Uterus (tissue), 4 donors: ENCODE measurements at places on chromosomes 5 and 9.
A peak's percentile ranks its signal among the peaks of the same experiment; 100 is the strongest.

DNA sequence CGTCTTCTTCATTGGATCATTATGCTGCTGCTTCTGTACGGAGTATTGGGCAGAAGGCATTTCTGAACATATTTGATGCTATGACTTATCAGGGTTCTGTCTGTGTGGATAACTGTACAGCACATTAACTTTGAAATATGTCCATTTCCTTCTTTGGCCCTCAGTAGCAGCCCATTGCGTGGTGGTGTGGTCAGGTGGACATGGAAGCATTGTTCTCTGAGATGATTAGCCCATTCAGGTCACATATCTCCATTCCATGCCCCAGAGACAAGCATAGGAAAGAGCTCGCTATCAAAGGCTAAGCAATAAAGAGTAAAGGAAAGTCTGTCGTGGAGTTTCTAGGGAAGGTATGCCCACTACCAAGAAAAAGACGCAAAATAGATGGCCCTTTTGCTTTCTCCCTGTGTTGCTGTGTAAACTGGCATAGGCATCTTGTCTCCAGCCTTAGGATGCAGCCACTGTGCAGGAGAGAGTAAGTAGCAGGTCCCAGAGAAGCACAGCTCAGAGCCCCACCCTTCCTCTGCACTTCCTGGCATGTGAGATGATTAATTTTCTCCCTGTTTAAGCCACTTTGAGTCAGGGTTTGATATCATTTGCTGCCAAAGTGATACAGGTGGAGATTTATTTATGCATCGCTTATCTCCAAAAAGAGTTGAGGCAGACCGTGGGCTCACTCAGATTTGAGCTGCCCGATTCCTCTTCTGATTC lies 221.9 kb downstream of the PDZD2 start:
- DNase-seq = no peak

DNA sequence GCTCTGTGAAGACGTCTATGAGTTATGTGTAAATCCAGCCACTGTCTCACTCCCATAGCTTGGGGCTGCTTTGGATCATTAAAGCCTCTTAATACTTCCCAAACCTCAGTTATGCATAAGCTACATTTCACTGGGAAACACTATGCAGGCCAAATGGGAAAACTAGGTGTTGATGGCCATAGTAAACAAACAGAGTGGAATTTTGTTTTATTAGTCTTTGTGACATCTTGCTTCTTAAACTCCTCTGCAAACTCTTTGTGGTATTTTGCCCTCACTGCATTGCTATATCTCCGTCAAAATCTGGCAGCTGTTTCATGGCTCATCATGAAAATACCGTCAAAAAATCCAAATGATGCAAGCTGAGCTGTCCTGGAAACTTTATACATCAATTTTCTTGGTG lies 167.2 kb upstream of the HMHB1 start:
- DNase-seq = no peak

DNA sequence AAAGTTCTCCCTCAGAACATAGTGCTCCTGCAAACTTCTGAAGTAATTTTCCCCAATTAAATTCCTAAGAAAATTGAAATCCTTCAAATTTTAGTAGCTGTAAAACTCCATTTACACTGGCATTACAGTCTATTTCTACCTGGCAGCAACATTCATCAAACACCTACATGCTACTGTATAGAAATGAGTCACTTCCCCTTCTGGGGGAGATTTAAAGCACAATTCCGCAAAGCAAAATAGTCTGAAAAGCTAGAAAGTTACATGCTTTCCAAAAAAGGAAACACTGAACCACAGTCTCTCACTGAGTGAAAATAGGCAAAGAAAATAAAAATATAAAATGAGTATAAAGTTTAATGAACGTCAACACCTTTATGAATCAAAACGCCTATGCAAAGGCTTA lies 43.3 kb downstream of the MCTP1 start:
- no peak for DNase-seq

DNA sequence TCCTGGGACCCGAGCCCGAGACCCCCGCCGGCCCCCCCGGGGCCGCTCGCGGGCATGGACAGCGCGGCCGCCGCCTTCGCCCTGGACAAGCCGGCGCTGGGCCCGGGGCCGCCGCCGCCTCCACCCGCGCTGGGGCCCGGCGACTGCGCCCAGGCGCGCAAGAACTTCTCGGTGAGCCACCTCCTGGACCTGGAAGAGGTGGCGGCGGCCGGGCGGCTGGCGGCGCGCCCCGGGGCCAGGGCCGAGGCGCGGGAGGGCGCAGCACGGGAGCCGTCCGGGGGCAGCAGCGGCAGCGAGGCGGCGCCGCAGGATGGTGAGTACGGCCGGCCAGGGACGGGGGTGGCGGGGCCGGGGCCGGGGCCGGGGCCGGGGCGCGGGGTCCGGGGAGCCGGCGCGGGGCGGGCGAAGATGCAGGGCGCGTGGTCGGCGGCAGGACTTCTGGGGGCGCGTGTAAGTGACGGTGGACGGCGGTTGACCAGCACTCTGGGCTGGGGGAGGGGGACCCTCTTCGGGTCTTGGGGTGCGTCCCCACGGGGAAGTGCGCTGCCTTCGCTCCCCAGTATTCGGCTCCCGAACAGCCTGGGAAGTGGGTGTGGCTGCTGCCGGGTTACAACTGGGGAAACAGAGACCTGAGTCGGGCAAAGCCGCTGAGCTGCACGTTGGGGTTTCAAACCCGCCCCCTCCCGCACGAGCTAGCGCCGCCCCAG lies 520 bp downstream of the PRRX2 start:
- DNase-seq = no peak

DNA sequence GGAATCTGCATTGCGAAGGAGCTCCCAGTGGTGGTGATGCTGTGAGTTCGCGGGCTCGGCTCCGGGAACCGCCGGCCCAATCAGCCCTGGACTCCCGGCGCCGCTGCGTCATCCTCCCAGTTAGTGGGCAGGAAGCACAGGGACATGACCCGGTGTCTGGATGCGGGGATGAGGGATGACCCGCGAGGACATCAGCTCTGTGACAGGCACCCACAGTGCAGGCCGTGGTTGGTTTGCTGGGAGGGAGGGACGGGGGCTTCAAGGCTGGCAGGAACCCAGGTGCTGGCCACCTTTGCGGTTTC lies 996 bp downstream of the NXNL2 start:
- peak; percentile 65 for DNase-seq

- no peak for DNase-seq
Measured at GRCh38 chr5:34501840-34502239, 154.3 kb upstream of the RAI14 start.

DNA sequence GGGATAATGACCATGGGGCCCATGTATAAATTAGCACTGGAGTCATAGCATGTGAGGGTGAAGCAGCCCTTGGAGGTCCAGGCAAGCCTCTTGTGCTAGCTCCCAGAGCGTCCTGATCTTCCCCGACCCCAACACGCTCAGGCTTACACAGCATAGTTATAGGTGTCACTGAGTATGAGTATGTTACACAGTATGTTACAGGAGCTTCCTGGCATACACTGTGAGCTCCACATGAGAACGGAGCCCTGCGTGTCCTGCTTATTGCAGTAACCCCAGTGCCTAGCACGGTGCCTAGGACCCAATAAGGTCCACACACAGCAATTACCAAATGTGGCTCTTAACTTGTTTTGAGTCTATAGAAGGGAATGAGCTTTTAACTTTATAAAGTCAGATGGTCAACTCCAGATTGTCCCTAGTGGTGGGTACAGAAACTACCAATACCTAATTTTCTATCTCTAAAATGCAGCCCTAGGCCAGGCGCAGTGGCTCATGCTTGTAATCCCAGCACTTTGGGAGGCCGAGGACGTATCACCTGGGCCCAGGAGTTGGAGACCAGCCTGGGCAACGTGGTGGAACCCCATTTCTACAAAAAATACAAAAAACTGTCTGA lies 64.1 kb downstream of the PLAC8L1 start:
- DNase-seq = no peak

GRCh38 chr5:66498791-66499207 lies 97.4 kb upstream of the MAST4 start:
- no peak for DNase-seq

DNA sequence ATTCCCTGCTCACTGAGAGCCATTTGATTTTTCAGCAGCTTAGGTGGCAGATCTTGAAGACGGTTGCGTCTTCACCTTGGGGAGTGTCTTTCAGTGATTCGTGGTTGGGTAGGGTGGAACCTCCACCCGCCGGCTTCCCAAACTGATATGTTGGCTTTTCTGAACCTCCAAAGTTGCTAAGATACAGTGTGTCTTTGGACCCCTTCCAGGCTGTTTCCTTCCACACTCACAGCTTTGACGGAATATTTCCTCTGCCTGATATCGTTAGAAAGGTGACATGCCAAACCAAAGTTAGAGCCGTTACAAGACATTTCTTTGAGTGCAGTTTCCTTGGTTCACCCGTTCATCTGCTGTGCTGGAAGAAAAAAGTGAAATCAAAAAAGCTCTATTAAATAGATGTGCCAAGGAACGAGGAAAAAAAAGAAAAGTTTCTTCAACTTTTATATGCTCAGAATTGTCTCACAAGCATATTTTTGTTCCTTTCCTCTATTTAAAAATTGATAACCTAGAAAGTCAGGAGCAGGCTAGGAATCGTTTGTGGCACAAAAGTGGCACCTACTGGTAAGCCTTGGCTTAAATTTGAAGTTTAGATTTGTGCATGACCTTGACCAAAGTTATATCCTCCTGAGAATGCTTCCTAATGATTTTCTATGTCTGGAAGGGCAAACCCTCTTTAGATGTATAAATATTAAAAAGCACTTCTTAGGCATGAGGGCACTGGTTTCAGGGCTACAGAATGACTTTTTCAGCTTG lies 270.7 kb upstream of the WWC1 start:
- DNase-seq = no peak
